ENCODE measurements at places on chromosomes 2 and 18.

- no peak for DNase-seq
These were observed 244.8 kb downstream of the BABAM2 start for GRCh38 chr2:28135324-28135723.

DNA sequence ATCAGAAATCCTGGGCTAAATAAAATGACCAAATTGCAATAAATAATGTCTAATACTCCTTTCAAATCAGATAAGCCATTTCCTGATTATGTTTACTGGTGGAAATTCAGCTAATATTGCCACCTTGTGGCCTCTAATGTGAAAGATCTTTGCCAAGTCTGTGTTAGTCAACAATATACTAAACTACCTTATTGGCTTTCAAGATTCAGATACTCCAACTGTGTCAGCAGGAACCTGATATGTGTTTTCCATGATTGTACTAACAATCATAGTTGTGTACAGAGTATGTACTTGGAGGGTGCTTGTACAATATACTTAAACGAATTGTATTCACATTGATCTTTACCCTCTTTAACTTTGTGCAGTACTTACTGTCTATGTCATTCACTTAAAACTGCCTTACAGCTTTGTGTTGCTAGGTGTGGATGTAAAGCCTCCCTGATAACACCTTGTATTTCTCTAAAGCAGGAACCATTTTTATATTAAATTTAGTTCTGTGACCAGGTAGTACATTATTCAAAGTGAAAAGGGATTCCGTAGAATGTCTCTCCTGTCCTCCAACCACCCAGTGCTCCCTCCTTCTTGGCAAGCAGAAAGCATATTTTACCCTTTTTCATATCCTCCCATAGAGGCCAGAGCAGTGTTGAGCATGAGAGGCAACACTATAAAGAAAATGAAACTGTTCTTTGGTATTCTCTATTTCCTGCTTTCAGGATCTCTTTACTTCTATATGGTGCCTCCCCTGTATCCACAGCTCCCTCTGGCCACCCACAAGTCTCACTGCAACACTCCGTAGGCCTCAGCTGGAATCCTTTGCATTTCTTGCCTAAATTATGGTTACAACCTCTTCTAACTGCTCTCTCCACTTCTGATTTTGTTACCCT, 75.2 kb upstream of the C2orf15 start:
- DNase-seq, result peak; percentile 15

GRCh38 chr18:61967252-61967891, 74.6 kb upstream of the RNF152 start:
- DNase-seq, result no peak

DNA sequence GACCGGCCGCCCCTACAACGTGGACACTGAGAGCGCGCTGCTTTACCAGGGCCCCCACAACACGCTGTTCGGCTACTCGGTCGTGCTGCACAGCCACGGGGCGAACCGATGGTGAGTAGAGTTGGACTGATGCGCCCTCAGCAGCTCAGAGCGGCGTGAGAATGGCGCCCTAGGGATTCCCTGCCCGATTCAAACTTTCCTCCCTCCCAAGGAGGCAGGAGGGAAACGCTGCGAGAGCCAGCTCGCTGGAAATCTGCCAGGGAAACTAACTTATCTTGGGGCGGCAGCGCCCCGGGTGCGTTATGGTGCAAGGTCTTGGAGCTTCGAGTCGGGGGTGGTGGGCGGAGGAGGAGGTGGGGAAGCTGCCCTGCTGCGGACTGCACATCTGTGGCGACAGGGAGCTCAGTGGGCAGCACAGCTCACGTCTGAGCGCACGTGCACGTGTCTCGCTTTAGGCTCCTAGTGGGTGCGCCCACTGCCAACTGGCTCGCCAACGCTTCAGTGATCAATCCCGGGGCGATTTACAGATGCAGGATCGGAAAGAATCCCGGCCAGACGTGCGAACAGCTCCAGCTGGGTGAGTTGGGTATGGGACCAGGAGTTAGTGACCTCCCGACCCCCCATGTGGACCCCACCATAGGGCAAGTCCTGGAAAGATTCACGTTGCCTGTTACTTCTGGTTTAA, 697 bp downstream of the ITGA4 start:
- DNase-seq, result peak; percentile 9

DNA sequence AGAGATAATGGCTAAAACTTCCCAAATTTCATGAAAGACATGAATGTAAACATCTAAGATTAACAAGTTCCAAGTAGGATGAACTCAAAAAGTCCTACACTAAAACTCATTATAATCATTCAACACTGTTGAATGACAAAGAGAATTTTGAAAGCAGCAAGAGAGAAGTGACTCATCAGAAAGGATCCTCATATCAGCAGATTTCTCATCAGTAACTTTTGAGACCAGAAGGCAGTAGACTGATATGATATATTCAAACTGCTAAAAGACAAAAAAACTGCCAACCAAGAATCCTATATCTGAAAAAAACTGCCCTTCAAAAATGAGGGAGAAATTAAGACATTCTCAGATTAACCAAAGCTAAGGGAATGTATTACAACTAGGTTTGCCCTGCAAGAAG, 130.6 kb upstream of the OTX1 start:
- no peak for DNase-seq

DNA sequence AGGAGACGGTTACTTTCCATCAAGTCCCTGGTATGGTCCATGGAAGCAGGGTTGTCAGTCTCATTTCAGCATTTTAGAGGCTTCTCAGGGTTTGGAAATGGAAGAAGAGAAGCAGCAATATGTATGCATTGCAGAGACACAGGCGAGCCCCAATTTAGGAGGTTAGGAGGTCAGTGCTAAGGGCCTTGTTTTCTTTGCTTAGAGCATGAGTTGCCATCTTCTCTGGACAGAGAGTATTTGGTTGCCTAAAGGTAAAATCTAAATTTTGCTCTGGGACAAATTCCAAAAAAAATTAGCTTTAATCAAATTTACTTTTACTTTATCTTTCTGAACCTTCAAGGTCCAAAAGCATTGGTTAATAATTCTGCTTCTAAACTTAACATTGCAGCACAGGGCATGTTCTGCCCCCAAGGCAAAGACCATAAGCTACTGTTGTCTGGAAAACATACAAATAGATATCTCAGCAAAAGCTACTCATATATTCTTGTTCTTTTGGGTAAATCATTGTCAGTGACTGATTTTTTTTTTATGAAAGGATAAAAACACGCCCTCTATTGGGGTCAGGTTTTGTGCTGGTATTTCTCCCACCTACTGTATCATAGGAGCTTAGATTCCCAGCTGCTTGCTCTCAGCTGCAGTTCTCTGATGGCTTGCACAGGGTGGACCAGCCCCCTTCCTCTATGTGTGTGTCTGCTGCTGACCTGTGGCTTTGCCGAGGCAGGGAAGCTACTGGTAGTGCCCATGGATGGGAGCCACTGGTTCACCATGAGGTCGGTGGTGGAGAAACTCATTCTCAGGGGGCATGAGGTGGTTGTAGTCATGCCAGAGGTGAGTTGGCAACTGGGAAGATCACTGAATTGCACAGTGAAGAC, at the start of gene UGT1A9:
Gene UGT1A9 (plus strand): TSS at position 609 of the 872 bp plus-strand sequence. CDS start 37 bp downstream, at position 646.
- DNase-seq, result no peak

DNA sequence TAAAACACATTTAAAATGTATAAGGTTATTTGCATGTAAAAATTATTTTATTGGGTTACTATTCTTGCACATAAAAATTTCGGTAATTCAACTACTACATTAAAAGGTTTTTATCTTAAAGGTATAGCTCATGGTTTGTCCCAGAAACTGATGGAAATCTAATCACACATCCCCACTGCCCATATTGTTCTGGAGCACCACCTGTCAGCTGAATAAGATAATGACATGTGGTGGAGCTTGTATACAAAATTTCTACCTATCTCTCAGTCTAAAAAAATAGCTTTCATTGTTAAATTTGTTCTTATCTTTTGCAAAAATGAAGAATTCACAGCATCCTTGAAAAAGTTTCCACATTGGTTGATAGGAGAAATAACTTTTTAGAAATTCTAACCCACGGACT, 18.3 kb downstream of the ERBB4 start:
- DNase-seq, result no peak

GRCh38 chr2:212732860-212733259, 194.3 kb upstream of the ERBB4 start:
- no peak for DNase-seq

DNA sequence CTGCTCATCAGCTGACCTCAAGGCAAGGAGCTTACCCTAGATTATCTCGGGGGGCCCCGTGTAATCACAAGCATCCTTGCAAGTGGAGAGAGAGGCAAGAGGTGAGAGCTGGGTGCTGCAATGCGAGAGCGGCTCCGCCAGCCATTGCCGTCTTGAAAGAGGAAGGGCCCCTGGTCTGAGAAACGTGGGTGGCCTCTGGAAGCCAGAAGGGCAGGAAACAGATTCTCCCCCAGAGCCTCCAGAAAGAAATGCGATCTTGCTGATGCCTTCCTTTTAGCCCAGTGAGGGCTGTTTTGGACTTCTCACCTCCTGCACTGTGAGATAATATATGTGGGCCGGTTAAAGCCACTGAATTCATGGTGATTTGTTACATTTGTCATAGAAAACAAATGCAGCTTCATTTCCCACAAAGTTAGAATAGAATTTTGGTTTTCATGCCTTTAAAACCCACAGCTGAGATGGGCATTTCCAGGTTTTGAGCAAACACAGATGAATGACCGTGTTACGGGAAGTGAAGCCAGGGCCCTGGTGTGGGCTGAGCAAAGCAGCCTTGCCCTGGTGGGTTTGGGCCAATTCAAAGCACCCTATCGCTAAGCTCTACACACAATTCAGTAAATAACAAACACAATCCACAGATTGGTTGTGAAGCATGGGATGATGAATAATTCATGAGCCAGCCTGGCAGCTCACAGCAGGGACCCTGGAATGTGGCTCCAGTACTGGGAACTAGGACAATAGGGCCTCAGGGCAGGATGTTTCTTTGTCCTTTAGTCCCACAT, 319.9 kb upstream of the HS6ST1 start:
- DNase-seq, result peak; percentile 98
